ENCODE measurements at places on chromosomes 11 and 22.

- DNase-seq: no peak
These were observed 8.5 kb downstream of the TIMP3 start for GRCh38 chr22:32809786-32810554.

- no peak for DNase-seq
These were observed 10.7 kb downstream of the SDF2L1 start for GRCh38 chr22:21652547-21653545.

DNA sequence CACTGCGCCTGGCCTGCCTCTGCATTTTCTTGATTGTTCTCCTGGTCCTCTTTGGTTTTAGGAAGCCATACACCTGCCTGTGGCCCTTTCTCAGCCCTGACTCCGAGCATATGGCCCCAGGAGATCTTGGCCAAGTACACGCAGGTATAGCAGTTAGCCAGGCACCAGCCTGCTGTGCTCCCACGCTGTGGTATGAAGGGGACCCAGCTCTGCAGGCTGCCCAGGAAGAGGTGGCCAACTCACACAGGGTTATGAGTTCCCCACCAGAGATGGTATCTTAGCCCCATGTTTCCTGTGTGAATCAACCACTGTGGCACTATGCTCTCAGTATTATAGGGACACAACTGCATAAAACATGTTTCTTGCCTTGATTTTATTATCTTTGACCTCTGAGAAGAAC lies 31.1 kb downstream of the SGSM3 start:
- no peak for DNase-seq

- DNase-seq: peak; percentile 60
These were observed 74.9 kb upstream of the HORMAD2 start for GRCh38 chr22:30005213-30005857.

DNA sequence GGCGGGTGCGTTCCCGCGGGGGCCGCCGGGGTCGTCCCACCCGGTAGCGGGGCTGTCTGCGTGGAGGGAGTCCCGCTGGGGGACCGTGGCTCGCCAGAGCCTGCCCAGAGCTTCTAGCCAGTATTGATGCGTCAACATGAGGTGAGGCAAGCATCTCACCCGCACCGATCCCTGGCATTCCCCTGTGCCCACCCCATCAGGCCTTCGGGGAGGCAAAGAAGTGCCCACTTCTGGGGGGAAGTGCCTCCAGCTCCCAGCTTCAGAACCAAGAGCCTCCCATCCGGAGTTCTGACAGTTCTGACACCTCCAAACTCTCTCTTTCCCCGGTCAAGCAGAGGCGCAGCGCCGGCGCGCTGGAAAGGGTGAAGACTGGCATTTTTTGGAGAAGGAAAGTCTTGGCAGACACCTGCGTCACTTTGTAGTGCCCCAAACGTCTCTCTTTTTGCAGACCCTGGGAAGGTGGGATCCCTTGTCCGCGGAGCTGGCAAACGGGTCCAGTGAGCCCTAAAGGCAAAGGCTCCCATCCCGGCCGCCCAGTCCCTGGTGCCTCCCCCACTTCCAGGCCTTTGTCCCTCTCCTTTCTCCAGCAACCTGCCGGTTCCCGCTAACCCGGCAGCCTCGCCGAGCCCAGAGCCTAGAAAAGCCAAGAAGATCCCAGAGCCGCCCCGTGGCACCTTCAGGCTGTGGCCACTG lies 3.2 kb upstream of the PAX6 start:
- DNase-seq: no peak

- no peak for DNase-seq
These were observed 2.0 kb downstream of the CTNND1 start for GRCh38 chr11:57763568-57763967.

- DNase-seq: no peak
These were observed 7.1 kb upstream of the VWA5A start for GRCh38 chr11:124108156-124108555.

GRCh38 chr22:47533961-47534803 lies 771.7 kb downstream of the TBC1D22A start:
- no peak for DNase-seq

GRCh38 chr11:100805506-100806199 lies 118.6 kb downstream of the ARHGAP42 start:
- no peak for DNase-seq

- DNase-seq: no peak
These were observed 965 bp downstream of the TCN2 start for GRCh38 chr22:30607939-30608338.

DNA sequence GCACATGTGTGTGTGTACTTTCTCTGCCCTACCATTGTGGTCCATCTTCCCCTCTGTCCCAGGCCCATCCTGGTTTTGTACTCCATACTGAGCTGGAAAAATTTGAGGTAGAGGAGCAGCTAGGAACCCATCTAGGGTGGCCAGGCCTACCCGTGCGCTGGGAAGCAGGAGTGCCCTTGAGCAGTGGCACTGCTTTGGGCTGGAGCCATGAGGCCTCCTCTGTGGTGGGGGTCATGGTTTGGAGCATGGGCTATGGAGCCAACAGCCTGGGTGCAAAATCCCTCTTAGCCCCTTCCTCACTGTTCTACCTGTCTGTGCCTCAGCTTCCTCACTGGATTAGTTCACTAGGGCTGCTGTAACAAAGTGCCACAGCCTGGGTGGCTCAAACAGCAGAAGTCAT lies 21.9 kb upstream of the ALG8 start:
- no peak for DNase-seq

DNA sequence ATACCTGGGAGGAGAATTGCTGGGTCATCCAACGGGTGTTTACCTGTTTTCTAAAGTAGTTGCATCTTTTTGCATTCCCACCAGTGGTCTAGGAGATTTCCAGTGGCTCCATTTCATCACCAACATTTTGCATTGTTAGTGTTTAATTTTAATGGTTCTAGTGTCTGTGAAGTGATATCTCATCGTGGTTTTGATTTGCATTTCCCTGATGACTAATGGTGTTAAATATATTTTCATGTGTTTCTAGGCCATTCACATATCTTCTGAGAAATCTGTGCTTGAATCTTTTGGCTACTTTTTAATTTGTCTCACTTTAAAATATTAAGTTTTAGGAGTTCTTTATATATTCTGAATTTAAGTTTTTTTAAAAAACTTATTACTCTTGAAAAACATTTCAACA lies 439.6 kb downstream of the TMEM135 start:
- DNase-seq: no peak

DNA sequence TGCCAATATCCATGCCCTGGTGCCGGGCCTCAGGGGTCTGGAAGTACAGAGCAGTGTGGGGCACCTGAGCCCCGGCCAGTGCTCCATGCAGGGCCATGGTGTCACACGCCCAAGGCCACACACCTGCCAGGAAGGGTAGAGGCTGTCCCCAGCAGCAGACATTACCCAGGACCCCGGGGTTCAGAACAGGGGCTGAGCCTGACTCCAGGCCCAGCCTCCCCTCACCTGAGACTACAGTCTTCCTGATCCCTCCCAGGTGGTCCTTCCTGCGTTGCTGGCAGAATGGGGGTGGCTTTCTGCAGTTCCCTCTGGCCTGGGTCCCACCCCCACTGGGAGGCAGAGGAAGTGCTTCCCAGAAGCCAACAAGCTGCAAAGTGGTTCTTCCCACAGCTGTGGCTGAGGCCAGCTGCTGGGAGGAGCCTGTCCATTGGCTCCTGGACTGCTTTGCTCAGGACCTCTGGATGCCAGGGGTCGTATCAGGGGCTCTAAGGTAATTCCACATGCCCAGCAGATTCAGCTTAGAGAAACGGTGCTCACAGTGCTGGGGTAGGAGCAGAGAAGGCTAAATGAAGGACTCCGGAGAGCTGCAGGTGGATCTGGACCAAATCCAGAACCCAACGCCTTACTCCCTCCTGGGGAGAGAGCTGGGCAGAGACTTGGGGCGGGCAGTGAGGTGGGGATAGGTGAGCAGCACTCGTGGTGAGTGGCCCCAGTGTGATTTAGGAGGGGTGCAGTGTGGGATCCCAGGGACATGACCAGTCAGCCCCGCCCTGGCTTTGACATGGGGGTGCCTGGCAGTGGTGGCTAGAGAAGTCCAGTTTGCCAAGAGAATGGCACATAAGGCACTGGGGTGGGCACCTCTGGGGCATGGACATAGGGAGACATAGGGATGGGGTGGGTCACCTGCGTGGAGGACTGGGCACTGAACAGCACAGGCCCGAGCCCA lies 12.6 kb downstream of the TCIRG1 start:
- DNase-seq: no peak

All from fibroblast of the conjunctiva (primary cell).